NCI-H1417 treated with DMSO at 0.1 percent for 48 hours (cell line): ENCODE measurements at places on chromosomes 2 and 18.

GRCh38 chr18:57337890-57338289, 14.5 kb upstream of the ST8SIA3 start:
- no peak for DNase-seq

DNA sequence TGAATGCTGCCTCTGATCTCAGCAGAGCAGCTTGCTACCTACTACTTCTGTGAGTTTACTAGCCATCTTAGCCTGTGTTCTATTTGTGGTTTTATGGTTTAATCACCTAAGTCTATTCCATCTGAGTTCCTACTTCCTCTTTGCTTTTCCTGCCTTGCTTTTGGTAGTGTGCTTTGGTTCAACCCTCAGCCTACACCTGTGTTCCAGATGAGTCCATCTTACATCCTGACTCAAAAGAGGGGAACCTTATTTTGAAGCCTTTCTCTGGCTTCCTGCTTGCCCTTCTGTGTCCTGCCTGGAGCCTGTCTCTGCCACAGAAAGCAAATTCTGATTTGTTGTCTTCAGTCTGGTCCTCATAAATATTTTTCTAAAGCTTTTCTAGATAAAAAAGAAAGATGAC, 530.3 kb upstream of the MEX3C start:
- DNase-seq = no peak

GRCh38 chr2:96163768-96164429, 18.7 kb upstream of the DUSP2 start:
- DNase-seq = no peak

DNA sequence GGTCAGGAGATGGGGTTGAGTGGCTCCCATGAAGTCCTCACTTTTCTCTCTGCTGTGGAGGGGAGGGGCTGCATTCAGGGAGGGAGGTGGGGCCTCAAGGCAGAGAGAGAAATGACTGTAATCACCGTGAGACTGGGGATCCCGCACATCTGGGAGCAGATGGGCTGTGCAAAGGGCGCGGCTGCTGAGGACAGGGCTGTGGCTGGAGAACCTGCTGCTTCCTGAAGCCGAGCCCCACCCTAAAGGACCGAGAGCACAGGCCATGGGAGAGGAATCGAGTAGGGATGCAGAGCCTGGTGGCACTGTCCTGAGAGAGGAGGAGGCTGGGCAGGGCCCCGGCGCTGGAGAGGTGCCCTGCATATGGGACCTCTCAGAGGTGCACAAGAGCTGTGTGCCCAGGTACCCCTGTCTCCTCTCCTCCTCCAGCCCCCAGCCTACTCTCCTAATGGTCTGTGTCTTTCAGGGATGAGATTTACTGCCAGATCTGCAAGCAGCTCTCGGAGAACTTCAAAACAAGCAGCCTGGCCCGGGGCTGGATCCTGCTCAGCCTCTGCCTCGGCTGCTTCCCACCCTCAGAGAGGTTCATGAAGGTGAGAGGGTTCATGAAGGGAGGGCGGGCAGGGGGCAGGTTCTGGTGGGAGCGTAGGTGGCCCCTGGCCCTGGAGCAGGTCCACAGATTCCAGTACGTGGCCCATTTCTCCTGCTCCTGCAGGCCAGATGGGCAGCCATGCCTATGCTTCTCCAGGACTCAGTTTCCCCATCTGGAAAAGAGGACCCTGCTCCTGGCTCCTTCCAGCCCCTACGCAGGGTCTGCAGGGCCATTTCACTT, 25.9 kb upstream of the GPR17 start:
- no peak for DNase-seq

DNA sequence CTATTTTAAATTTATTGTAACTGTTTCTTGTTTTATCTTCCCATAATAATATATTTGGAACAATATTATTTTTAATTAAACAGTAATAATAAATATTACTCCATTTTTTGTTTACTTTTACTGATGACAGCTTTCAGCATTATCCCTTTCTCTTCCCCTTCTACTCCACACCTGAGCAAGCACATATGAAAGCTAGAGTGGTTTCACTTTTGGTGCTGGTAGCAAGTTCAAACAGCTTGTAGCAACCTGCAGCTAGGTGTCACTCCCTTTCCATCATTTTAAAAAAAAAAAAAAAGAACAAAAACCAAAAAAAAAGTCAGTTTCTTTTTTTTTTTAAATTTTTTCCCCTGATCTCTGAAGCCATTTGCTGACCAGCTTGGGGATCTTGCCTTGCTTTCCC, 801.8 kb downstream of the CCDC85A start:
- no peak for DNase-seq

DNA sequence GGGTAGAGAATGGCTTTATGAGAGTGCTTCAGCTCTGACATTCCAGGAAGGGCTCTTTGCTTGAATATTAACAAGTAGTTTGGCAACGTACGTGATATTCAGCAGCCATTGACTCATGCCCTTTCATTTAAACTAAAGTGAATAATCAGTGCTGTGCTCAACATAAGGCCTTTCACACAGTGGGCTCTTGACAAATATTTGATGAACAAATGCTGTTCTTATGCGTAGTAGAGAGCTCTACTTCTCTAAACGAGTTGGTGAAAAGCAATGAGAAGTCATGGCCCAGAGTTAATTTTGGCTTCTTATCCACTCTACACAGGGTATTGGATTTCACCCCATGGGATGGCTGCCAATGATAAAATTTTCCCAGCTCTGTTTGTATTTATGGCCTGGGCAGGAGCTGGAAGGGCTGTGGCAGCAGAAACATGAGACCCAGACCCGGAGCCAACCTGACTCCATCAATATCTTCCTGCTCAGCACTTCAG, 338.9 kb downstream of the CCDC85A start:
- no peak for DNase-seq

DNA sequence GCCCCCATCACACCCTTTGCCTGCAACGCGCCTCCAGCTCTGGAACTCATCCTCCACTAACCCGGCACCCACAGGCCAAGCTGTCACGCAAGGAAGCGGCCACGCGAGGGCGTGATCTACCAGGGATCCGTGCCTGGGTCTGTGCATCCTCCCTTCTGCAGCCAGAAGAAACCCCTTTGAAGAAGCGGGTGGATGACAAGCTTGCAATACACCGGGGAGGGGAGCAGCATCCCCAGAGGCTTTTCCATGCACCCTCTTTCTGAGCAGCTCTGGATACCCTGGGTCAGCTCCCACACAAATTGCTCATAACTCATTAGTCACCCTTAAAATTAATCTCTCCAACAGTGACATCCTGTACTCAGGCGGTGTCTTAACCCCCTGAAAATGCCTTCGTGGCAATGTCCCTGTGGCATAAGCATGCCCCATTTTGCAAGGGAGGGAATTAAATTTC, 47.6 kb downstream of the PDCL3 start:
- no peak for DNase-seq
